HS-5 (cell line): ENCODE measurements at places on chromosomes 3 and 15.
A peak's percentile ranks its signal among the peaks of the same experiment; 100 is the strongest.

GRCh38 chr3:127700406-127700805 is 27.7 kb downstream of the ABTB1 start:
- no peak for DNase-seq

GRCh38 chr3:73542136-73542535 is 82.6 kb downstream of the PDZRN3 start:
- no peak for DNase-seq

DNA sequence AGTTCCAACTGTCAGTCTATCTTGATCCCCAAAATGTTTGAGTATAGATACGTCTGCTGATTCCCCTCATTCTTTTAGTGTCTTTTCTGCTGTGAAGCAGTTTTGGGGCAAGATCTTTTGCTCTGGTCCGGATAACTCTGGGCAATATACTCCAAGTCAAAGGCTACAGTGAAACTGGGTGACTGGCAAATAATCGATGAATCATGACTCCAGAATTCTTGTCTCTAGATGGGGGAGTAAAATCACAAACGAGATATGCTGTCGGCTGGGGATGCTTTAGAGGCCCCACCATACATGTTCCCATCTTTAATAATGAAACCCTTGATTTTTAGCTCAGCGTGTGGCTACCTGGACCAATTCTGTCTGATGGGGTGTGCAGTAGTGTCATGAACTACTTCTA is 76.5 kb downstream of the KLF13 start:
- peak; percentile 26 for DNase-seq

- no peak for DNase-seq
Measured at GRCh38 chr3:59995563-59995962, 945.7 kb upstream of the CFAP20DC start.

DNA sequence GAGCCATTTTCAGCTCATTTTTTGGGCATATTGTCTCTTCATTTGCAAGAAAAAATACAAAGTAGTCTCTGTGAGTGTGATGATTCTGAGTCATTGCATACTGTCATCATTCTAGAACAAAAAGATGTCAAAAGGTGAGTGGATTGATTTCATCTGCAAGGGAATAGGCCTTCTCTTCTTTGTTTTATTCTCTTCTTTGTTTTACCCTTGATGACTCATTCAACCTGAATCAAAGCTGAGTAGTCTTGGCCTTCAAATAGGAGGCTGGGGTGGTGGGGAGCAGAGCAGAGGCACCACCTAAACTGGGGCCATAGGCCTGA is 25.4 kb downstream of the CYP19A1 start:
- peak; percentile 5 for DNase-seq
